ENCODE measurements at places on chromosomes 6 and 20. TPM values are rescaled to one million over a fixed set of nuclear protein-coding genes. Genes with fewer than 3 reads are reported as not detected.

The GPLD1 gene
- 4.7 TPM for total RNA-seq

DNA sequence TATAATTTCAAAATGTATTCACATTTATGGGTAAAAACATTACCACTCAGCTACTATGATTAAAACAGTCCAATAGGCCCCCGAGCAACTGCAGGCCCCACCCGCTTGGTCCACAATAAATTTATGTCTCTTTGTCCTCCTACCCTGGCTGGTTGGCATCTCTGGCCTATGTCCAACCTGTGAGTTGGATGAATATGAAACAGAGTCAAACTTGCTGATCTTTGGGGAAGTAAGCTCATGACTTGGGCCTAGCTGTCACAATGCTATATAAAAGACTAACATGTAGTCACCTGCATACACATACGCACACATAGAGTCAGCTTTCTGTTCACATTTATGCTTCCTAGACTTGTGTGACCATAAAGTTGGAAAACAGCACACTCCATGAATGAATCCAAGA, 20.5 kb downstream of the MAP7 start:
- H3K4me1 ChIP-seq: peaks cover 15% of the 10 kb centered on the region
- H3K4me3 ChIP-seq: no peak overlapping the region
- no peak for DNase-seq
- no peak overlapping the region for H3K27ac ChIP-seq
- no peaks in the 10 kb centered on the region for H3K36me3 ChIP-seq
- peaks cover 11% of the 10 kb centered on the region for H3K27me3 ChIP-seq

The PI3 gene
- total RNA-seq: not detected

- H3K36me3 ChIP-seq: no peaks in the 10 kb centered on the region
- no peaks in the 10 kb centered on the region for H3K4me1 ChIP-seq
- H3K4me3 ChIP-seq: no peak overlapping the region
- DNase-seq: no peak
Measured at GRCh38 chr6:146224988-146225387, 196.1 kb downstream of the GRM1 start.

The TCF21 gene
- total RNA-seq: not detected

The PRDM13 gene
- total RNA-seq: 0.14 TPM

DNA sequence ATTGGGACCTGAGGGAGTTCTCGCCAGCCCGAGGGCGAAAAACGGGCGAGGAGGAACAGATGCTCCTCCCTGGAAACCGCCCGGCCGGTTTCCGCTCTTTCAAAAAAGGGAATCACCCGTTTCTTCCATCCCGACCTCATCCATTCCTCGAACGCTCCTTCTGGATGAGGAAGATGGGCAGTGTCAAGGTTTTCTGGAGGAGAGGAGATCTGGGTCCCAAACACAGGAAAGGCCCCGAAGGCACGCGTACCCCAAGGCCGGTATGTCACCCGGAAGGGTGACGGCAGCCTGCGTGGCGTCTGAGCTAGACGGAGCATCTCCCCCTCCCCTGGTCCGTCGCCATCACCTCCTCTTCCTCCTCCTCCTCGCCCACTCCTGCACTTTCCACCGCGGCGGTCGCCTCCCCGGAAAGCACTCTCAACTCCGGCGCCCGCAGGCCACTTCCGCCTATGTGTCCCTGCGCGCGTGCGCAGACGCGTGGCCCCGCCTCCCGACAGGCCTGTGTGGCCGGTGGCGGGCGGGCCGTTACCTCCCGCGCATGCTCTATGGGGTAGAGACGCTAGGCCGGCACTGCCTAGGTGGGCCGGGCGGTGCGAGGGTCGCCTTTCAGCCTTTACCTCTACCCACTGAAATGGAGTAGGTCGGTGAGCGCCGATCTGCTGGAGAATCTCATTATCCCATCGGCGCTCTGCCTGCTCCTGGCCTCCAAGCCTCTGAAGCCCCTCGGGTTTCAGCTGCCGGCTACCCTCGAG, at the start of gene SLC35B3:
Gene SLC35B3 (minus strand): TSS at position 453 of the 752 bp plus-strand sequence.
- H3K4me1 ChIP-seq: peaks cover 31% of the 10 kb centered on the region
- no peaks in the 10 kb centered on the region for H3K27me3 ChIP-seq
- H3K27ac ChIP-seq: peak within 1 kb of the TSS; percentile 96
- peaks cover 3% of the 10 kb centered on the region for H3K36me3 ChIP-seq
- H3K4me3 ChIP-seq: peak within 1 kb of the TSS; percentile 95

The BPI gene
- total RNA-seq: not detected

Data from neural crest cell (in vitro differentiated cells).